ENCODE measurements at places on chromosomes 4 and X.

DNA sequence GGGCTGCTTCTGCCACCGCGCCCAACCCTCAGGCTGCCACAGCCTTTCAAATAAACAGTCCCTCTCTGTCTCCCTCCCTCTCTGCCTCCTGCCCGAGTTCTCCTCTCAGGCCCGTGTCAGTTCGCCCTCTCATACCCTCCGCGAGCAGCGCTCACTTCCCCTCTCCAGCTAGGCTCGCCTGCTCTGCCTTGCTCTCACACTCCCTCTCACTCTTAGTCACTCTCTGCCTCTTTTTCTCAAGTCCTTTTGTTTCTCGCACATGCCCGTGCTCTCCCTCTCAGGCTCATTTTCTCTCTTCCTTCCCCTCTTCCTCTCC, 3.2 kb downstream of the EFNB1 start:
- peak; percentile 47 for DNase-seq

- DNase-seq, result peak; percentile 80
Measured at GRCh38 chrX:103398421-103398864, 22.1 kb downstream of the BEX3 start.

DNA sequence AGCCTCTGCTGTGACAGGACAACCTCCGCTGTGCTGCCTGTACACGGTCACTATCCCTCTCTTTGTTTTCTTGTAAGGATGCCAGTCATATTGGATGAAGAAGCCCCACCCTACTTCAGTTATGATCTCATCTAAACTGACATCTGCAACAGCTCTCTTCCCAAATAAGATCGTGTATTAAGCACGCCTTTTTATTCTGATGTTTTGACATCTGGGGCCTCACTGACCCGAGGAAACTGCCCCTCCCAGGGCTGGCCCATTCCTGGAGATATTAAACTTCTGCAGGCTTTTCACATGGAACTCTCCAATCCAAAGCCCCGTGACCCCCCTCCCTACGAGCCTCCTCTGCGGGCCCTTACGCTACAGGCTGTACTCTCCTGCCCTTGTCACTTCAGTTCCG, 232.0 kb downstream of the ARHGAP10 start:
- no peak for DNase-seq

GRCh38 chr4:37885496-37885895, 5.4 kb upstream of the TBC1D1 start:
- DNase-seq, result no peak

DNA sequence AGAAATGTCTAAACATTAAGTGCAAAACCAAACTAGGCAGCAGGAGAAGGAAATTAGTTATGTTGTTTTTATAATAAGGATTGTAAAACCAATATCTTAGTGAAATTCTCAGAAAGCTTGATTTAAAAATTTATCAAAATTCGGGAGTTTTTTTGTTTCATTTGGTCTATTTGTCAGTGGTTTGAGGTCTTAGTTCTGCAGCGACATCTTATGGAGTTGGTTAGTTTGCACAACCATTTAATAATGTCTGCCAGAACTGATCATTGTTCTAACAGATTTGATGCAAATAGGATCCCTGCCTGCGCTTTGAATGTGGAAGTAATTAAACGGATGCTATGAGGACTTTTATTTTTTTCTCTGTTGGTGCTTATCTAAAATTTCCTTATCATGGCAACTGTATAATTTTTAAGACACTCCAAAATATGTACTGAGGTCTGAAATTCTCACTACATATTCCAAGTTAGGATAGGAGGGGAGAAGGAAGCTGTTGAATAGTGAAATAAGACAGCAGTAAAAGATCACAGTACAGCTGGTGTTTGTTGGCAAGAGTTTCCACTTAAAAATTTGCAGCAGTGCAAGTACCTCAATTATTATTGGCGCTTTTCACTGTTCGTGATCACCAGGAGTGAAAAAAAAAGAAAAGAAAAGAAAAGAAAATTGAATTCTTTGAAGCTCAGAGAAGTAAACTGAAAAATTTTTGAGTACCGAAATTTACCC, 2521.4 kb downstream of the ARAP2 start:
- no peak for DNase-seq

Data from bronchial epithelial cell (primary cell).